ENCODE measurements at places on chromosomes 1 and 21.

GRCh38 chr1:205243350-205244191 lies 15.8 kb downstream of the TMCC2 start:
- no peak for DNase-seq

DNA sequence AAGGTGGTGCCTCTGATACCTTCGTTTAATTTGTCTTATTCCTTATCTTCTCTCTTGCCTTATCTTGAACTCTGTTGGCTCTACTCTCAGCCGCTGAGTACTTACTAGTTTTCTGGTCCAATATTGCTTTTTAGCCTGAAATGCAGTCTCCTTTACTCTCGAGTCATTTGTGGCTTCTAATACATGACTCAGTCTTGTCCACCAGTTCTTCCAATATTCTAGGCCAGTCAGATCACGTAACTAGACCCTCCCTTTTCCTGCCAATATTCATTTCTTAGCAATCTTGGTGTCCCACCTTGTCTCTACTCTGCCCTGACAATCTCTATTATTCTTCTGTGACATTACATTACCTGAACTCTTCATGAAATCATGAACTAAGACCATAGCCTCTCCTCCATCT lies 555.8 kb downstream of the DPYD start:
- peak; percentile 30 for DNase-seq

DNA sequence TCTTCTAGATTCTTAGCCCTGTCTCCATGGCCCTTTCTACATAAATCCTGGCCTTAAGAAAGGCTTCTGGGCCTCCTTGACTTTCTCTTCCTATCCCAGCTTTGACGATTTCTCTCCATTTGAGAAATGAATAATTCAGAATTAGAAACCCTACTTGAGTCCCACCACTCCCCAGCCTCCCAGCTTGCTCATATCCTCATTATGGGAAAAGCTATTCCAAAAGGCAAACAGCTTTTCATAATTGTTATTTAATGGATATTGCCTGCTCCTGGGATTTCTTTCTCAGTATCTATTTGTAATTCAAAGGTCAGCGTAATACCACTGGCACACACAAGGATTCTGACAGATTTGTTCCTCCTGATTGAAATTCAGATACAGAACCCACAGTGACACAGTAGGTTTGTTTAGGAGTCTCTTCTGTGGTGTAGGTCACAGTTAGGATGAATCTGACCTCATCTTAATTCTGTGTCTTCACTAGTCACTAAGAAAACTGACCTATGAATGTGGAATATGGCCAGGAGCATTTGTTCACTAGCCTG lies 121.3 kb downstream of the GRIK1 start:
- no peak for DNase-seq

GRCh38 chr1:162846256-162847212 lies 14.4 kb downstream of the CCDC190 start:
- peak; percentile 86 for DNase-seq

GRCh38 chr1:10803971-10804820 lies 7.8 kb upstream of the CASZ1 start:
- no peak for DNase-seq

- peak; percentile 23 for DNase-seq
Observed at GRCh38 chr1:178513278-178513983, 522 bp downstream of the TEX35 start.

- DNase-seq, result no peak
Observed at GRCh38 chr1:8324176-8324810, 6.4 kb downstream of the SLC45A1 start.

DNA sequence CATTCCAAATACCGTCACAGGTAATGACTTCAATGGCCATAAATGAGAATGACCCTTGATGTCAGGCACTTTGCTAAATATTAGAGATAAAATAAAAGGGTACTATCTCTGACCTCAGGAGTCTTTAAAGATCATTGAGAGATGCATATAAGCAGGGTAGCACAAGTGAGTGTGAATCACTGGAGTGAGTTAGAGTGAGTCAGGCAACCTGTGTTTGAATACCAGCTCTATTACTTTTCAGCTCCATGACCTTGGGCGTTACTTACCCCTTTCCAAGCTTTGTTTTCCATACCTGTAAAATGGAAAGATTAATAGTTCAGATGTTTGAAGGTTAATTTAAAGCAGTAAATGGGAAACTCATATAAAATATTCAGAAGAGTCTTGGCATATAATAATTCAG lies 1058.0 kb upstream of the ADGRL4 start:
- DNase-seq, result peak; percentile 26

- no peak for DNase-seq
Observed at GRCh38 chr1:156366378-156367166, 2.4 kb upstream of the RHBG start.

GRCh38 chr1:98331243-98331642 lies 330.3 kb upstream of the SNX7 start:
- peak; percentile 76 for DNase-seq

- DNase-seq, result no peak
Observed at GRCh38 chr1:40095806-40096205, 1.2 kb downstream of the PPT1 start.
